ENCODE measurements at places on chromosomes 4 and X.

- no peak for DNase-seq
Observed at GRCh38 chr4:152415980-152416379, 119.9 kb downstream of the FBXW7 start.

GRCh38 chr4:113561758-113562157 is 199.8 kb downstream of the CAMK2D start:
- no peak for DNase-seq

- DNase-seq, result no peak
Observed at GRCh38 chr4:95409750-95410149, 139.0 kb downstream of the UNC5C start.

DNA sequence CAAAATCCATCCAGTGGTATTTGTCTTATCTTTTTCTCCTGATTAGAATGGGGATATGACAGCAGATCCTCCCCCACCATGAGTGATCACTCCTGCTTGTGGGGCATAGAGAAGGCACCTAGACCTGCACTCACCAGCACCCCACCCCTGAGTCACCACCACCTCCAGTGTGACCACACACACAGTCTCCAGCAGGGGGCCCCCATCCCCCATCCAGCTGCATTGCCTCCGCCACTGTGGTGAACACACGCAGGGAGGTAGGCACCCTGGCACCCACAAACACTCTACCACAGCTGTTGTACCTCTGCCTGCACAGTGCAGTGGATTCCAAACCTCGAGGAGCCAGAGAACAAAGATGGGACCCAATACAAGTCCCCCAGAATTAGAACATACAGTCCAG is 9.0 kb upstream of the MAGEA8 start:
- peak; percentile 65 for DNase-seq

DNA sequence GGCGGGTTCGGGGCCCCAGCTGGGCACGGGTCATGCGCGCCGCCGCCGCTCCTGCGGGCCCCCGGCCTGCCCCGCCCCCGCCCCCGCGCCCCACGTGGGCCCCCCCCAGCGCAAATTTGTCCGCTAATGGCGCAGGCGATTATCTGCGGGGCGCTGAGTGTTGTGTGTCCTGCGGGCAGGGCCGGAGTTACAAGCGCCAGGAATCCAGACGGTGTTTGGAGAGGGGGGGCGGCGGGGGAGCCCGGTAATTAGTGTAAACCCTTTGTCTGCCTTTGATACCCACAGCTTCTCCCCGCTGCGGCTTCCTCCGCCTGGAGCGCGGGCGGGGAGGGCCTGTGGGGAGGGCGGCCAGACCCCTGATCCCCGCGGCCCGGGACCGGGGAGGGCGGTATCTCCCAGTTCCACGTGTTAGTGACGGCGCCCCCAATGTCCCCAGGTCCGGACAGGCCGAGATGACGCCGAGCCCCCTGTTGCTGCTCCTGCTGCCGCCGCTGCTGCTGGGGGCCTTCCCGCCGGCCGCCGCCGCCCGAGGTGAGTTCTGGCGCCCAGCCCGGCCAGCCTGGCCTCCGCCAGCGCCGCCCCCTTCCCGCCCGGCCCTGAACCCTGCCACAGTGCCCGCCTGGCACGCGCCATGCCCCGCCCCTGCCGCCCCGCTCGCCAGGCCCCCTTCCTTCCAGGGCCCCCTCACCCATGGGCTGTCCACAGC is 761 bp downstream of the FGFRL1 start:
- no peak for DNase-seq

- DNase-seq, result no peak
Observed at GRCh38 chrX:153465691-153466380, 4.5 kb downstream of the HAUS7 start.

All from activated CD4-positive, alpha-beta T cell treated with anti-CD3 and anti-CD28 coated beads, Interleukin-2, amount 50 U/mL, for 16 hours (primary cell).